ENCODE measurements at places on chromosomes 7 and 10. TPM values are rescaled to one million over a fixed set of nuclear protein-coding genes. Genes with fewer than 3 reads are reported as not detected.

The MPLKIP gene
- 58.7 TPM for total RNA-seq

The LGI1 gene
- total RNA-seq, result 0.69 TPM

The WNT8B gene
- total RNA-seq, result 0.47 TPM

The HACD1 gene
- total RNA-seq, result 5.8 TPM

The CCDC172 gene
- total RNA-seq, result not detected

The FAM171A1 gene
- total RNA-seq, result 35.1 TPM

The DDX21 gene
- 60.2 TPM for total RNA-seq

The OR2A1 gene
- total RNA-seq, result 0.46 TPM

The ERLIN1 gene
- total RNA-seq, result 29.2 TPM

The MPP7 gene
- 1.8 TPM for total RNA-seq

The NODAL gene
- total RNA-seq, result 0.21 TPM

The CREB5 gene
- total RNA-seq, result 14.1 TPM

The EPHB6 gene
- 3.3 TPM for total RNA-seq

The PRSS37 gene
- total RNA-seq, result 1.2 TPM

The INSYN2A gene
- 10.9 TPM for total RNA-seq

The AGMO gene
- 8.9 TPM for total RNA-seq

The C10orf62 gene
- total RNA-seq, result not detected

The NKX2-3 gene
- not detected for total RNA-seq

The GPR141 gene
- total RNA-seq, result 6.8 TPM

The ANXA8L1 gene
- 0.76 TPM for total RNA-seq

The RNLS gene
- 1.4 TPM for total RNA-seq

The NPY4R gene
- total RNA-seq, result 0.19 TPM

The NOM1 gene
- total RNA-seq, result 37.3 TPM

The PRLHR gene
- 1.2 TPM for total RNA-seq

The ANKRD30A gene
- total RNA-seq, result not detected

The ELFN1 gene
- total RNA-seq, result 0.30 TPM

The SLC35B4 gene
- total RNA-seq, result 15.6 TPM

The CFAP70 gene
- total RNA-seq, result 2.6 TPM

The CHAT gene
- 3.8 TPM for total RNA-seq

The MSMB gene
- not detected for total RNA-seq

The EPO gene
- 0.11 TPM for total RNA-seq

The FGFR2 gene
- total RNA-seq, result 0.27 TPM

The DKK1 gene
- 1.6 TPM for total RNA-seq

The MASTL gene
- total RNA-seq, result 5.8 TPM

The FAM180A gene
- 0.18 TPM for total RNA-seq

The CPSF4 gene
- total RNA-seq, result 51.5 TPM

The MBL2 gene
- 0.23 TPM for total RNA-seq

The OR9A4 gene
- total RNA-seq, result 0.52 TPM

The PTF1A gene
- not detected for total RNA-seq
